Brain microvascular endothelial cell (primary cell): ENCODE measurements at places on chromosomes 13 and 19.

DNA sequence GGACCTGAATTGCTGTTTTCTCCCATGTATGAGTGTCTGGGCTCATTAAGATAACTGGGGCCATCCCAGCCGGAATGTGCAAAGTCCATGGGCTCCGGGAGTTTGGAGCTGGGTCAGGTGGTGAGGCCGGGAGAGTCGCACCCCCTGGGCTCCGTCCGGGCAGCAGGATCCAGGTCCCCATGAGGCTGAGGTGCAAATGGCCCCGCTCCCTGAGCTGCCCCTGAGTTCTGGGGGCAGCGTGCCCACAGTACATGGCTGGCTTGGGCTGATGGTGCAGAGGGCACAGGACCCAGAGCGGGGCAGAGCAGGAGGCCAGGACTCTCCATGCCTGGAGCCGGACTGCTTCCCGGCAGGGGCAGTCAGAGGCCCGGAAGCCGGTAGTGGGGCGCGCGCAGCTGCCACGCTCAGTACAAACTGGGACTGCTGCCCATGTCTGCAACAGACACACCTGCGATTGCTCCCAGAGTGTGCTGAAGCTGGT is 136.0 kb downstream of the KDM4B start:
- DNase-seq, result no peak

GRCh38 chr19:41426952-41427646 is at the start of gene B3GNT8:
B3GNT8 (minus strand) TSS chr19:41427374; CDS start chr19:41426778, 596 bp downstream.
- DNase-seq, result peak; percentile 11

- no peak for DNase-seq
Measured at GRCh38 chr19:54696117-54696548, 28.1 kb upstream of the KIR3DL3 start.

GRCh38 chr13:109599901-109600657 is 186.3 kb downstream of the IRS2 start:
- no peak for DNase-seq

- no peak for DNase-seq
Measured at GRCh38 chr19:45591004-45591637, 6.5 kb upstream of the OPA3 start.

GRCh38 chr13:26680572-26680971 is 80.0 kb downstream of the GPR12 start:
- DNase-seq, result no peak

DNA sequence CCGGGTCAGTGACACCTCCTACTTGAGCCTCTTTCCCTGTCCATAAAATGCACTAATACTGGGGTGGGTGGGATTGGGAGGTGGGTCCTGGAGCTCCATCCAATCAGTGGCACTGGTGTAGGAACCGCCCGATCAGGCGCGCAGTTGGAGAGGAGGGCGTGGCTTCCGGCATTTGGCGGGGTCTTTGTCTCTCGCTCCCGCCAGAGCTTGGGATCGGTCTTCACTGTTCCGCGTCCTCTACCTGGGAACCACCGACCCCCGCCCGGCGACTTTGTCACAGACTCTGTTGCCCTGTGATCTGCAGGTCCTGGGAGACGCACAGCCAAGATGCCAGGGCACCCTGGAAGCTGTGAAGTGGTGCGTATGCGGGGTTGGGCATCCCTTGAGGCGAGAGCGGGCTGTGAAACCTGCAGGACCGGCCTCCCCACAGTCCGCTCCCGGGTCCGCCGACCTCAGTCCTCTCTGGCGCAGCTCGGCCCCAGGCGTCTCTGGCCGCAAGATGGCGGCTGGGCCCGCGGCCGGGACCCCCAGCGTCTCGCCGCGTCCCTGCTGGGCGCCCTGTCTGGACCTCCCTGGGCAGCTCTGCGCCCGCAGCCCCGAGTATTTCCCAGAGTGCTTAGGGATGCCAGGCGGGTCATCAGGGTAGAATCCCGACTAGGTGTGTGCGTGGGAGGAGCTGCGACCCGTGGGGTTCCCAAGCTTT is 41.6 kb upstream of the ZNF730 start:
- DNase-seq, result peak; percentile 60

DNA sequence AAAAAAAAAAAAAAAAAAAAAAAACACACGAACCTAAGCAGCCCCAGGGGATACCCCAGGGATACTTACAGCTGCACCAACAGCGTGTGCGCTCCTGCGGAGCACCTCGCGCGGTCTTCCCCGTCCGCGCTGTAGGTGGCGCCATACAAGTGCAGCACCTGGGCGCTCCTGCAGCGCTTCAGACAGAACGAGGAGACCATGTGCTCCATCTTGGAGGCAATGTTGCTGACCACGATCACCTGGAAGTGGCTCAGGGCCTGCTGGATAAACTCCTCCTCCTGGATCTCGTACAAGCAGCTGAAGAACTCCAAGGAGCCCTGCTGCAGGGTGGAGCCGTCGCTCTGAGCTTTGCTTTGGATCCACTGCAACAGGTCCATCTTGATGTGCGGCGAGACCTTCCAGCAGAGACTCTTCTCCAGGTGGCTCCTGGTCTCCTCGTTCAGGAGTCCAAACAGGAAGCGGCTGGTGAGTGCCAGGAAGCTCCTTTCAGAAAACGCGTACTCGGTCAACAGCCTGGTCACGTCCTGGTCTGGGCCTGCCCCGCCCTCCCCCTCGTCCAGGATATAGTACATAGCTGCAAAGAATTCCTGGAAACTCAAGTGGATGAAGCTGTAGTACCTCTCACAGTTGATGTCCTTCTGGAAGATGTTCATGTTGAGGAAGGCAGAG is 14.5 kb downstream of the NLRP12 start:
- no peak for DNase-seq

DNA sequence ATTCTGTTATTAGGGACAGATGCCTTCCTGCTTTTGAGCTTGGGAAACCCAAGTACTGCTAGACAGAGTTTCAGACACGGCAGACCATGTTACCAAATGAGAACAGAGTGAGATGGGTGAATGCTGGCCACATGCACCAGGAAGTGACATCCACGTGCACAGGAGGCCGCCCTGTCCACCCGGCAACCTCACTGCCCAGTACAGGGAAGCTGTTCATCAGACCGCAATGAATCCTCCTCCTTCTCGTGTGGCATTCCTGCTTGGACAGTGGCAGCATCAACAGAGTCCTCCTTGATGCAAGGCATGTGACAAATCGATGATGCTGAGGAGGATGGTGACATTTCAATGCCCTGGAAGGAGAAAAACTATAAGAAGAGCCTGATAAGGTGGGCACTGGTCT is 191.0 kb upstream of the SOX1 start:
- DNase-seq, result no peak

DNA sequence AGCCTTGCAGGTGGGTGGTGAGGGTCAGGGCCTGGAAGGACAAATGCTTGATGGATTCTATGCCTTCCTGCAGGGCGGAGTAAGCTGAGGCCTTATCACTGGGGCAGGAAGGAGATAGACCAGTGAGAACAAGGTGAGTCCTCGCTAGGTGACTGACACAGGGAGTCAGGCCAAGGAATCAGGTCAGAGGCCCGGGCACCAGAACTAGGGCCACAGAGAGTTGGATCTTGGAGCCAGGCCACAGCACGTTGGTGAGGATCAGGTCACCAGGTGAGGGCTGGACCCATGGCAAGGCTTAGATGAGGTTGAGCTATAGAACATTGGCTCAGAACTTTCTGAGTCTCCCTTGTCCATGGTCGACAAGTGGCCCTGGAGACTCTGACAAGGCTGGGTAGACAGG is 328.2 kb downstream of the FOXO1 start:
- DNase-seq, result no peak

GRCh38 chr19:38719761-38720558 is 24.3 kb downstream of the CAPN12 start:
- no peak for DNase-seq

DNA sequence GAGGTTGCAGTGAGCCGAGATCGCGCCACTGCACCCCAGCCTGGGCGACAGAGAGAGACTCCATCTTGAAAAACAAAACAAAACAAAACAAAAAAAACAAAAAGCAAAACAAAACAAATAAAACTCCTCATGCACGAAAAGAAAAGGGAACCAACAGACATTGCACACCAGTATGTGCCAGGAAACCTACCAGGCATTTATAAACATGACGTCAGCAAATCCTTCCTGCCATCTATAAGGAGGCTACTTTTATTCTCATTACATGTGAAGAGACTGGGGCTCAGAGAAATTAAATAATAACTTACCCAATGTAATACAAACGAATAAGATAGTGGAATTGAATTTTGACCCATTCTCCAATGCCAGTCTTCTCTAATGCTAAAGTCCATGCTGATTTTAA is 197.2 kb downstream of the NUFIP1 start:
- no peak for DNase-seq

DNA sequence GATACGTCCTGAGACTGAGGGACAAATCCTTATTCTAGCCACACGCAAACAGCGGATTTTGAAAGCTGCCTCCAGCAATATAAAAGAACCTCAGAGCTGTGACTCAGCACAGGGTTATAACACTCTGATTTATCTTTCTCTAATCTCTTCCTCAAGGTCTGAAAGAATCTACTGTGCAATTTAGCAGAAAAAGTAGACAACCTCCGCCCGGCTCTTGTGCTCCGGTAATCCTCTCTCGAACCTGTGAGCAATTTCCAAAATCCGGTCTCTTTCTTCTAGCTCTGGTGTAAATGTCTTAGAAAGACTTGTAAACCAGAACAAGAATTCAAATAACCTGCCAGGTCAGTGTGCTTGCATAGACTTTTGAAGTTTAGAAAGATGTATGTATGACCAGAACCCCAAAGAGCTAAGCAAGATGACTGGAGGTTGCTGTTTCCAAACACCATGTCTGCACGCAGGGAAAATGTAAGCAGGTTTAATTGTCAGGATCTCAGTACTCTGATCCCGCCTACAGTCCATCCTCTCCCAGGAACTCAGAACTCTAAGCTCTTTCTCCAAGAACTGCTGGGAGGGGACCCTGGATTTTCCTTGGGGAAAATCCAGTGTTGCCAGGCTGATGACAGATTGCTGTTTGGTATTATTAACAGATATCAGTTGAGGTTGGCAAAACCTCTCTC is 338.1 kb downstream of the RFC3 start:
- peak; percentile 56 for DNase-seq

- no peak for DNase-seq
Measured at GRCh38 chr19:47022140-47022536, 2.5 kb downstream of the NPAS1 start.

GRCh38 chr13:25281193-25281934 is 5.9 kb downstream of the MTMR6 start:
- DNase-seq, result no peak

- no peak for DNase-seq
Measured at GRCh38 chr13:43983373-43983772, 103.7 kb downstream of the LACC1 start.

DNA sequence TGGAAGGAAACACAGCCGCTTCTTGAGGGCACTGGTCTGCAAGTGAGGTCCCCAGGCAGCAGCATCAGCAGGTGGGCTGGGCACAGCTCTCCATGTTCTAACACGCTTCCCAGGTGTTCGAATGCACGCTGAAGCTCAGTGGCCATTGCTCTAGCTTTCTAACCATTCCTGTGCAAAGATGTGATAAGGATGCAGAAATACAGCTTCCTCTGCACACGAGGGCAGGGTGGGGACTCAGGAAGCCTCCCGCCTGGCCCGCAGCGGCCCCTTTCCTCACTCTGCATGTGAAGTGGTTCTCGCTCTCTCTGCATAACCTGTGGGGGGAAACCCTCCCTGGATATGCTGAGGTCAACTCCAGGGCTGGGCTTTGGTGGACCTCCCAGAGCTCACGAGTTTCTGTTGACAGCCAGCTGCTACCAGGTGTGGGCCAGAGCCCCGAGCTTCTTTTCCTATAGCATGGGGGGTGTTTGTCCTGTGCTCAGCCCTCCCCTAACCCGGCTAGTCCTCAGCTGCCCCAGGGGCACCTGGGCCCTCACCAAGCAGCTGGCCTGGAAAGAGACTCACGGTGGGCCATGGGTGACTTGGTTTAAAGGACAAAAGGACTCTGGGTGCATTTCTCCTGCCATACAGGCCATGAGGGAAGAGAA is 168.2 kb downstream of the TEX29 start:
- no peak for DNase-seq

- no peak for DNase-seq
Measured at GRCh38 chr13:89755729-89756492, 1591.6 kb upstream of the MIR17HG start.

GRCh38 chr19:30393729-30394480 is 21.7 kb downstream of the ZNF536 start:
- no peak for DNase-seq

DNA sequence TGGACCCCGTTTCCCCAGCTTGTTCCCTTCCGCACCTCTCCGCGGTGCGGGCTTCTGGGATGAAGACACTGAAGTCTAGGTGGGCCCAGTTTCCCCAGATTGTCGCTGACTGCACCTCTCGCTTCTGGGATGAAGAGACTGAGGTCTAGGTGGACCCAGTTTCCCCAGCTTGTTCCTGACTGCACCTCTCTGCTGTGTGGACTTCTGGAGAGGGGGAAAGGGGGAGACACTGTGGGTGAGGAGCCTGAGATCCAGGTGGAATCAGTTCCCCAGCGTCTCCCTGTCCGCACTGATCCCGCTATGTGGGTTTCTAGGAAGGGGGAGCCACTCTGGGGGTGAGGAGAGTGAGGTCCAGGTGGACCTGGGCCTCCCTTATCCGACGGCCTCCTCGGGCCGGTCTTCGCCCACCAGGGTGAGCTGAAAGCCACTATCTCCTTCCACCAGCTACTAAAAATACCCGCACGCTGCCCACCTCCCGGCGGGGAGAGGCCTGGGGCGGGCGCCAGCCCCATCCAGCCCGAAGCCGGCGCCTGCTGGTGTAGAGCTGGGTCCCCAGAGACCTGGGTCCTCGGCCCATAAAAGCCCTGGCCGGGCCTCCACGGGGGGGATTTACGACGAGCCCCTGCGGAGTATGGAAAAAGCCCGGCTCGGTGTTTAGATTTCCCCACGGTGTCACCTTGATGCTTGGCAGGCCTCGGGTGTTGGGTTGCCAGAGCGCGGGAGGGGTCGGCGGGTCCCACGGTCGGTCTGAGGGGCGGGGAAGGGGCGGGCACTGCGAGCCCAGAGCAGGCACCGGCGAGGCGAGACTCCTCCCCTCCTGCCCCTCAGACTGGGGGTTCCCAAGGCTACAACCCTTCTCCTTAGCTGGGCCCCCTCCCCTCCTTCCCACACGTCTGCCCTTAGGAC is 10.6 kb downstream of the FUT6 start:
- DNase-seq, result no peak

GRCh38 chr13:50626101-50626547 is 217.4 kb downstream of the DLEU7 start:
- DNase-seq, result peak; percentile 91

- DNase-seq, result peak; percentile 70
Measured at GRCh38 chr19:53772943-53773342, 51.2 kb downstream of the NLRP12 start.

DNA sequence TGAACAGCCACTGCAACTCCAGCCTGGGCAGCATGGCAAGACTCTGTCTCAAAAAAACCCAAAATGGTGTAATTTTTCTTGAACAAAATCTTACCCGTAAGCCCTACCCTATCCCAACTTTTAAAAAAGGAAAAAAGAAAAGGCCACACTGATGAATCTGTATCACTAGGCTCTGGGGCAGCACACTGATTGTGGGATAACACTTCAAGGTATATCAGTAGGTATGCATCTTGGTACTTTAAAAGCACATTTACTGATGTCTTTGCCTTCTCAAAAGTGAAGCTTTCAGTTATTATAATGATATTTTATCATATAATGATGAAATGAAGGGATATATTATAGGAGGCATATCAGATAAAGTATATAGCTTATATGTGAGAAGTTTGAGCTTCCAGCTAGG is 24.3 kb downstream of the ZNF112 start:
- DNase-seq, result no peak

- no peak for DNase-seq
Measured at GRCh38 chr13:108272333-108272732, 2.8 kb downstream of the TNFSF13B start.

- no peak for DNase-seq
Measured at GRCh38 chr19:1438933-1439354, 748 bp downstream of the RPS15 start.

- DNase-seq, result no peak
Measured at GRCh38 chr19:42512743-42513304, 15.5 kb downstream of the CEACAM1 start.
